Caco-2 (cell line): ENCODE measurements at places on chromosomes 6 and 20.

- DNase-seq = no peak
These were observed 37.1 kb downstream of the CDH22 start for GRCh38 chr20:46270977-46271744.

DNA sequence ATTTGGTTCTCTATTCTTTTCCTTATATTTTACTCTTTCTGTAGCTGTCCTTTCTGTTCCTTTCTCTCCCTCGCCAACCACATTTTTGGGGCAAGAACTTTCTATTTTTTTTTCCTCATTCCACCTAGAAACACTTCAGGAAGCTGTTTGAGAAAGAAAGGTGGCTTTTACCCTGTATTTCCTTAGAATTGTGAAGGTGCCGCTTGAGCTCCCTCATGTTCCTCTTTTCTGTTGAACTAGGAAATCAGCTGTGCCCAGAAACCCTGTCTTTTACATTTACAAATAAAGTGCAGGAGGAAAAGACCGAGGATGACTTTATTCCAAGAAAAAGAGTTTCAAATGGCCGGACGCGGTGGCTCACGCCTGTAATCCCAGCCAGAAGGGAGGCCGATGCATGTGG lies 38.2 kb downstream of the OR2B2 start:
- DNase-seq = no peak

GRCh38 chr6:26175428-26176181 lies 88.4 kb downstream of the HFE start:
- peak; percentile 54 for DNase-seq

DNA sequence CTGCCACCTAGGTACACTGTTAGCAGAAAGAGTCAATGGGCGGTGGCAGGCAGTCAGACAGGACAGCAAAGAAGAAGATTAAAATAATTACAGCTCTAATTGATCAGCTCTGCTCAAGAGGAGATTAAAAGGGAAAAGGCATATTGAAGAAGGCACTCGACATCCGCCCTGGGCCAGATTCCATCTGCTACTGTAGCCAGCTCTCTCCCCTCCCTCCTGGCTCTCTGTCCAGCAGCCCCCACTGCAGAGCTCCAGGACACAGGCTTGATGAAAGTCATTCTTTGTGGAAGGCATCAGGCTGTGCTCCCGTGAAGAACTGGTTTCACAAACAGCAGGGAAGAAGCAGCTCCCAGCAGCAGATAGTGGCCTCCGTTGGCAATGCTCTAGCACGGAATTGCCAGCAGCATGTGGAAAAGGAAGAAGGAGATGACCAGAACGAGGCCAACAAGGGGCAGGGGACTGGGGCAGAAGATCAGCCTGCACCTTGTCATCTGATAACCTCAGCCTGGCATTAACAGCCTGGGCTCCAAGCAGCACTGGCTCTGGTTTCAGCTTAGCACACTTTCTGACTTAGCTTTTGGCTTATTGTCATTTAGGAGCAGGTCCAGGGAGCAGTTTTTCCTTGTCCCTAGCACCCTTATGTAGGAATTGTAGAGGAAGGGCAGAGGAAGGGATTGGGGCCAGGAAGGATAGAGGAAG lies 465.9 kb downstream of the KIF16B start:
- DNase-seq = no peak

GRCh38 chr20:5113615-5113986 lies 6.2 kb downstream of the PCNA start:
- DNase-seq = no peak

- DNase-seq = no peak
These were observed 396.5 kb downstream of the SMOC2 start for GRCh38 chr6:168837254-168838036.

DNA sequence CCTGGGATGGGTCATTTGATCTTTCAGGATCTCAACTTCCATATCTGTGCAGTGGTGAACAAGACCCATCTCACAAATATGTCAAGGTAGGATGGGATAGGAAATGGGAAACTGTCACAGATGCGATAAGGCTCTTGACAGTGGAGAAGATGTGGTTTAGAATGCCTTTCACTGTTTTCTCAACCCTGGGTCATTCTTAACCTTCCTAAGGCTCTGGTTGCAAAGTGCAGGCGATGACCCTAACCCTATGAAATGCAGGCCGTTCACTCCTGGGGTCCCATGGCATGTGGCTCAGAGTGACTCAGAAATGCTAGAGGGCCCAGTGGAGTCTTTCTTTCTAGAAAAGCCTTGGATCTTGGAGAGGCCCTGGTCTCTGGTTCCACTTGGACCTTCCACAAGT lies 61.7 kb downstream of the FOXA2 start:
- no peak for DNase-seq

GRCh38 chr6:17179530-17180073 lies 77.8 kb downstream of the STMND1 start:
- no peak for DNase-seq

GRCh38 chr20:45080867-45081624 lies 19.9 kb downstream of the KCNS1 start:
- DNase-seq = no peak

DNA sequence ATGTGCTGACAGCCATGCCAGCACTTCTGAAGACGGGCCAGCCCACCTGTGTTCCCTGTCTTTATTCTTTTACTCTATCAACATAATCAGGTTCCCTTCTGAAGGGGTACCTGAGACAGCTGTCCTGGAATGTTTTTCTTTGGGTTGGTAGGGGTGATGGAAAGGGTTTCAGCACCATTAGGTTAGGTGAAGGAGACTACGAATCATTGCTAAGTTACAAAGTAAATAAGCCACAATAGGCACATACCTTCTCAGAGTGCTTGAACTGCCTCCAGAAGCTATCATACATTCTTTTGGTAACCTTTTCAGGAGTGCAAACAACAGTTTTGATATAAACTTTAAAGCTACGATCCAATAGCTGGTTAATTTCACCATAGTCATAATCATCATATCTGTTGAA lies 106.3 kb downstream of the SESN1 start:
- peak; percentile 21 for DNase-seq

DNA sequence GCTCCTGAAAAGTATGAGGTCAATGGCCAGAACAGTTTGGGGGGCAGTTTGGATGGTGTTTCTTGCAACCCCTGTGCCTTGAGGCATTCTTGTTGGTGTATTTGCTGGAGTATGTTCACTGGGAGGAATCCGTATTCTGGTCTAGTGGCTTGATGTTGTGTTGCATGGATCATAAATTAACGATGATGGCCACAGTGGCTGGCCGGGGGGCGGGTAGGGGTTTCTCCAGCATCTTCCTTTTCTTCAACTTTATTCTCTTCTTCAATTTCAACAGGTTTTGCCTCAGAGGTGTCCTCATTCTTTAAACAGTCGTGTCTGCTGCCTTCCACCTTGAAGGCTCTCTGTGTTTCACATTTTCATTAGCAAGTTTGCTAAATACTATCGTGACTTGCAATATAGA lies 43.0 kb upstream of the THBS2 start:
- no peak for DNase-seq

DNA sequence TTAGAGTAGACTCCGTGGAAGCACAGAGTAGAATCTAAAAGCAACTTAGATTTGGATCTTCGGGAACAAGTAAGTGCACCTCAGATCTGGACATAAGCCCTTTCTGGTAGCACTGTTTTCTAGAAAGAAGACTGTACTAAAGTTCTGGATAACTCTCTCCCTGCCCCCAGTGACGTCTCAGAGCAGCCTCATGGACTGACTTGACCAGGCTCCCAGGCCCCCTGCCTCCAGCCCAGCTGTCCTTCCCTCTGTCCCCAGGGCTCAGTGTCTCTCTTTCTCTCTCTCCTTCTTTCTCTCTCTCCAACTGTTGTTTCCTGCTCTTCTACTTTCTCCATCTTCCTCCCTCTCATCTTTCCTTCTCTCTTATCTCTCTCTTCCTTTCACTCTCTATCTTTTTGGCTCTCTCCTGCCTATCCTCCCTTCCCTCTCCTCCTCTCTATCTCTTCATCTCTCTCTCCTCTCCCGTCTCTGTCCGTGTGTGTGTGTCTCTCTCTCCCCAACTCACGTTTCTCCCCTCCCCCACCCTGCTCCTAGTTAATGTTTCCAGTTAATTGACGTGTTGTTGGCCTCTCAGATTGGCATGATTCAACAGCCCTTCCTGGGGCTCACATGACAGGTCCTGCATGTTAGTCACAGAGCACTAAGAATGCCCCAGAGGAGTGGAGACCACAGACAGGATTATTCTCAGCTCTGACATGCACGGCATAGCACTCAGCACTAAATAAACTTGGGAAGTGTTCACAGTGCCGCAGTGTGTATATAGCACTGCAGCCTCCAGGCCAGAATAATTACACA lies 180.4 kb upstream of the FOXQ1 start:
- DNase-seq = no peak
